ENCODE measurements at places on chromosomes 16 and 17. TPM values are rescaled to one million over a fixed set of nuclear protein-coding genes. Genes with fewer than 3 reads are reported as not detected.

ANKS3 gene
- total RNA-seq: 55.9 TPM

ITGB4 gene
- total RNA-seq: 152 TPM

NACA2 gene
- total RNA-seq: not detected

MYH8 gene
- not detected for total RNA-seq

KRT39 gene
- not detected for total RNA-seq

GRCh38 chr16:87233928-87234327, 83.3 kb downstream of the C16orf95 start:
- H3K27ac ChIP-seq: no peak overlapping the region
- H3K4me1 ChIP-seq: no peaks in the 10 kb centered on the region
- no peak overlapping the region for H3K4me3 ChIP-seq
- H3K36me3 ChIP-seq: no peaks in the 10 kb centered on the region
- DNase-seq: no peak
- no peaks in the 10 kb centered on the region for H3K27me3 ChIP-seq

- peak within 1 kb of the TSS; percentile 23 for H3K27ac ChIP-seq
- peaks cover 12% of the 10 kb centered on the region for H3K4me1 ChIP-seq
- no peaks in the 10 kb centered on the region for H3K36me3 ChIP-seq
- peak within 1 kb of the TSS; percentile 85 for H3K4me3 ChIP-seq
- DNase-seq: no peak
Observed at GRCh38 chr17:39151150-39151942, at the start of gene PLXDC1. TSS of gene PLXDC1 (minus strand) at chr17:39151637. CDS start at chr17:39151437, 200 bp downstream.

GRCh38 chr17:57785022-57785421, 39.9 kb upstream of the CCDC182 start:
- no peak overlapping the region for H3K27ac ChIP-seq
- no peaks in the 10 kb centered on the region for H3K27me3 ChIP-seq
- no peak overlapping the region for H3K4me3 ChIP-seq
- DNase-seq: no peak

GRCh38 chr17:8143581-8144400, 8.4 kb downstream of the PER1 start:
- H3K27me3 ChIP-seq: no peaks in the 10 kb centered on the region
- no peak overlapping the region for H3K4me3 ChIP-seq
- H3K4me1 ChIP-seq: peaks cover 19% of the 10 kb centered on the region
- peak overlapping the region; percentile 13 for H3K27ac ChIP-seq

DNA sequence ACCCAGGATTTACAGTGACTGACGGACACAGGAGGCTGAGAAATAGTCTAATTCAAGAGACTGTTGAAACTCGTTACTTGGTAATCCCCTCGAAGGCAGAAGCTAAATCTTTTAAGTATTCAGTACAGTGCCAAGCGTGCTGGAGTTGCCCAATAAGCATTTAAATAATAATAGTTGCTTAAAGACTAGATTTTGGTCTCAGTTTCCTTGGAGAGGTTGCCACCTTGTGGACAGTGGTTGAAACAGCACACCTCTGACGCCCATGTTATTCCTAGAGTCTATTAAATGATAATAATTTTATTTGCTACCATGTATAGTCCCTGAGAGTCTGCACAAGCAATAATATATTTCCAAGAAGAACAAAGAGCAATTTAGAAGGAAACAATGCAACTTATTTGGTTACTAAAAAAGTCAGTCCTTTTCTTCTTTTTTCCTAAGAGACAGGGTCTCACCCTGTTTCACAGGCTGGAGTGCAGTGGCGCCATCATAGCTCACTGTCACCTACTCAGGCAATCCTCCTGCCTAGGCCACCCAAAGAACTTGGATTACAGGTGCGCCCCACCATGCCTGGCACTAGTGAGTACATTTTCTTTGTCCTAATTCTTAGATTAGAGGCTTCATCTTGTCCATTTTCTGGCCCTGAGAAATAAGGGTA, 138.0 kb upstream of the NUDT7 start:
- H3K27ac ChIP-seq: no peak overlapping the region
- H3K27me3 ChIP-seq: no peaks in the 10 kb centered on the region
- no peaks in the 10 kb centered on the region for H3K4me1 ChIP-seq
- no peak for DNase-seq
